Stimulated activated CD8-positive, alpha-beta memory T cell treated with anti-CD3 and anti-CD28 coated beads, Interleukin-7, amount 100 ng/mL, for 24 hours (primary cell): ENCODE measurements at places on chromosomes 6 and 20.

GRCh38 chr6:136467186-136467585, 83.0 kb downstream of the MAP7 start:
- DNase-seq = no peak

DNA sequence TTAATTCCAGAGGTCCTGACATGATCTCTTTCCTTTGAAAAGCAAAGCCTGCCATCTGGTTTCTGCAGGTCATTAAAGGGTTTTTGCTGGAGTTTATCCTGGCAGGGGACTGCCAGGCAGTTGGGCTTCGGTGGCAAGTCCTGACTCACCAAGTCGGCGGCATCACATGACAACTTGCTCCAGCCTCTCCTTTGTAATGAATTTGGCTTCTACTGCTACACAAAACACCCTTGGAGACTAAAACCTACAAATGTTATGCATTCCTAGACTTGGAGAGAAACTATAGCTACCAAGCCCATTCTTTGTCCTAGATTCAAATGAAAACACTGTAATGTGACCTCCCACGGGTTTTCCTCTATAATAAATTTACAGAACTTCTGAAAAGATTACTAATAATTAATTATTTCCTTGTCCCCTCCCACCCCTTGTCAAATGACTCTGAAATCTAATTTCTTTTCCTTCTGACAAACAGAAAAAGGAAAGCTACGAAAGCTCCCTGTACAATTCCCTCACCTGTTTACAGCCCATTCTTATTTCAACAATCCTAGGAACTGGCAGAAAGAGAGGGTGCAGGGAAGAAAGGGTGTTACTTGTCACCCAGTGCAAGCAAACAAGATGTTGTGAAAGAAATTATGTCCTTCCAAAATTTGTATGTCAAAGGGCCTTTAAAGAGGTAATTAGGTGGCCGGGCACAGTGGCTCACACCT, 62.9 kb downstream of the QRSL1 start:
- no peak for DNase-seq

GRCh38 chr6:1766654-1767053, 156.9 kb downstream of the FOXC1 start:
- no peak for DNase-seq

- no peak for DNase-seq
Observed at GRCh38 chr20:38075161-38075998, 41.8 kb downstream of the RPRD1B start.

- DNase-seq = no peak
Observed at GRCh38 chr20:33971147-33971975, 22.4 kb upstream of the RALY start.

- no peak for DNase-seq
Observed at GRCh38 chr6:141598487-141598886, 534.2 kb upstream of the GJE1 start.

DNA sequence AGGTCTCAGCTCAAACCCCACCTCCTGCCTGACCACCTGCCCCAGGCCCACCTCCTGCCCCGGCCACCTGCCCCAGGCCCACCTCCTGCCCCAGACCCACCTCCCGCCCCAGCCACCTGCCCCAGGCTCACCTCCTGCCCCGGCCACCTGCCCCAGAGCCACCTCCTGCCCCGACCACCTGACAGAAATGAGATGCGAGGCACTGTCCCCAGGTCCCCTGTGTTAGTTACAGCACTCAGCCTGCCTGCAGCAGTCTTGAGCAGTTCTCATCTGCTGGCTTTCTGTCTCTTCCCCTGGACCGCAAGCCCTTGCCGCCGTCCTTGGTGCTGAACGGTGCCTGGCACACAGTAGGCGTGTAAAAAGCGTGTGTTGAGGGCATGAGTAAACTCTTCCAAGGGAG, 79.5 kb downstream of the CDH4 start:
- no peak for DNase-seq

DNA sequence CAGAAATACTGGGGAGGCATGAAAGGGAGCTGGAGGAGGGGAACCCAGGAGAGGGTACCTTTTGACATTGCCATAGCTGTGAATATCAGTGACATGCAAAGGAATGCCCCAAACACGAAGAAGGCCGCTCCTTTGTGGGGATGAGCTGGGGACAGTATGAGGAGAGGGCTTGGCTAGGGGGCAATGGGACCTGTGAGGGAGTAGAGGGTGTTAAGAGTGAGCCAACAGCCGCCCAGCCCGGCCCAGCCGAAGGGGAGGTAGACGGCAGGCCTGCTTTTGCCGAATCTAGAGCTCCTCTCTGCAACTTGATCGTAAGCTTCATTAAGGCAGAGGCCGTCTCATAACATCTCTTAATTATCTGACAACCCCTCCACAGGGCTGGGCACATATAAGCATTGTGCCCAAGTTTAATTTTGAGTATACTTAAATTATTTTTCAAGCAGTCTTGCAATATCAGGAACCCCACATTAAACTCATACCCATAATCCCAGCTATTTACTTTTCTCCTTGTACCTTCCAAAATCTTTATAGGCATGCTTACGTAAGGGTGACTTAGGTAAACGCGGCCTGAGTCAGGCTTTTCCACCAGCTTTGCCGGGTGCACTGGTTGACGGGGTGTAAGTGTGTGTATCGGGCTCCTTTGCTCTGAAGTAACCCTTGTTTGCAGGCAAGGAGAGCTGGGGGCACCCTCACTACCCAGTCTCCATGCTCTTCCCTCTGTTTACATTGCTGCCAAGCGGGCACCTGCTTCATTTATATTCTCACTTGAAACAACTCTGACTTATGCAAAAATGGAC, 24.9 kb upstream of the VEGFA start:
- DNase-seq = no peak

- no peak for DNase-seq
Observed at GRCh38 chr20:33445881-33446625, 2.5 kb upstream of the SNTA1 start.

GRCh38 chr6:44261581-44261980, 3.8 kb downstream of the NFKBIE start:
- DNase-seq = no peak

GRCh38 chr20:61571916-61572711, 320.1 kb downstream of the CDH4 start:
- DNase-seq = no peak

- DNase-seq = no peak
Observed at GRCh38 chr6:84772428-84773132, 8.2 kb upstream of the TBX18 start.

- DNase-seq = no peak
Observed at GRCh38 chr6:91961671-91962070, 1374.8 kb upstream of the MAP3K7 start.

DNA sequence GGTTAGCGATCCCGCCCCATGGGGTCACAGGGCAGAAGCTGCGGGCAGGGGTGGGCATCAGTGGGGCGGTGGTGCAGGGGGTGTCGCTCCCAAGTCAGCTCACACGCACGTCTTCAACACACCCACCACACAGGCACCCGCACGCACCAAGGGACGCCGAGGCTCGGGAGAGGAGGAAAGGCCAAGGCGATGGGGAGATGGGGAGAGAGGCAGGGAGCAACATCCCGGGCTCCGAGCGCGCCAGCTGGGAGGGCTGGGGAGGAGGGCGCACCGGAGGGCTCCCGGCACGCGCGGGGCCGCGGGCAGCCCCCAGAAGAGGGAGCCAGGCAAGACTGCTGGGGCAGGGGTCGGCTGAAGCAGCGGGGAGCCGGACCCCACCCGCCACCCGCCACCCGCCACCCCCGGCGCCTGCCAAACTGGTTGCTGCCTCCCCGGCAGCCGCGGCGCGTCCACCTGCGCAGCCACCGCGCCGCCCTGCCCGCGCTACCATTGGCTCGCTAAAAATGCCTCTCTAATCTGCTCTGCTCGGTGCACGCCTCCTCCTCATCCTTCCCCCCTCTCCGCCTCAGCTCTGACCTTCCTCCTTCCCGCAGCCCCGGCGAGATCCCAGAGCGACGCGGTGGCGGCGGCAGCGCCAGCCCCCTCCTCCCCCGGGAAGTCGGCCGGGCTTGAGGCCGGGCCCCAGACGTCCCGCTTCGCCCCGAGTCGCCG, at the start of gene PACSIN1:
Gene PACSIN1 (plus strand): TSS at position 546 of the 711 bp plus-strand sequence. CDS start 60,230 bp downstream, outside the sequence.
- DNase-seq = no peak
